NCI-H748 treated with DMSO at 0.1 percent for 48 hours (cell line): ENCODE measurements at places on chromosomes 6 and 20.

DNA sequence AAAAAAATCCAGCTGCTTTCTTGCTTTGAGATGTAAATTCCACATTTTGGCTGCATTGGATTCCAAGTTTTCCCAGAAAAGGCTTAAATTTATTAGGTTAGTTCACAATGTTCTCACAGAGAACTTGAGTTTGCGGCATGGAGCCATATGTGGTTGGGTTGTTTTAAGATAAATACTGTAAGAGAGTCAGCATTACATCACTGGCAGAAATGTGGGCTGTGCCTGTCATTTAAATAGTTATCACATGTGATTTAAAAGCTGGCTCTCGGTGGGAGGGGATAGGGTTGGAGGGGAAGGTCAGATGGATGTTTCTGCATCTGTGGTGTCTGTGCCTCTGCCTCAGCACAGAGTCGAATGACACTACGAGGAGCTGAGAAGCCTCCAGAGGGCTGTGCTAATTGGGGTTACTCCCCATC is 73.8 kb upstream of the SCP2D1 start:
- DNase-seq, result no peak

GRCh38 chr6:34865107-34865506 is 22.7 kb downstream of the TAF11 start:
- no peak for DNase-seq

GRCh38 chr6:1908784-1909183 is 299.1 kb downstream of the FOXC1 start:
- DNase-seq, result no peak

- DNase-seq, result no peak
These were observed 145.3 kb upstream of the ECI2 start for GRCh38 chr6:4280707-4281106.

GRCh38 chr6:51490101-51490500 is 597.3 kb downstream of the PKHD1 start:
- no peak for DNase-seq

DNA sequence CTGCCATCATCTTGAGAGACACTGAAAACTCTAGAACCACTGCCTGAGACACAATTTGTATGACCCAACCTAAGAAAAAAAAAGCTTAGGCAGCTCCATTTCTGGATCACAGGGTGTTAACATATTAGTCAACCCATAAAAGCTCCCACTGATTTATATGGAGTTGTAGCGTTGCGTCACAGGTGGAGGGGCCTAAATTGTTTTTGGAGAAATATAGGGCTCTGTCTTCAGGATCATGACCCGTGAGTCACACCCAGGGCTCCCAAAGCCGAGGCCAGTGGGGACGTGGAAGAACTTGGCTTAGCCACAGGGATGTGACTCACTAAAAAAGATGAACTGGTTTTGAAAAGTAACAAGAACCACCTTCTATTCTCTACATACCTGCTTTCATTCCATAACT is 116.5 kb upstream of the BMP2 start:
- DNase-seq, result no peak

- DNase-seq, result no peak
These were observed 262.0 kb downstream of the PAX1 start for GRCh38 chr20:21967481-21967880.

DNA sequence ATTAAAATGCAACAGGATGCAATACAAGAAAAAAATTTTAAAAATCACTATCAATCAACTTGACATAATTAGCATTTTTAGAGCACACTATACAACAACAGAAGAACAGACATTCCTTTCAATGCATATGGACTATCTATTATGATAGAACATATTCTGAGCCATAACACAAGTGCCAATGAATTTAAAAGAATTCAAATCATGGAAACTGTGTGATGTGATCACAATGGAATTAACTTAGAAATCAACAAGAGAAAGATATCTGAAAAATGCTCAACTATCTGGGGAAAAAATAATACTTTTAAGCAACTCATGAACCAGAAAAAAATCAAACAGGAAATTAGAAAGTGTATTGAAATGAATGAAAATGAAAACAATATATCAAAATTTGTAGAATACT is 106.3 kb downstream of the ADTRP start:
- DNase-seq, result no peak

GRCh38 chr20:49999329-49999728 is 16.5 kb downstream of the SNAI1 start:
- no peak for DNase-seq

GRCh38 chr6:15017261-15017660 is 228.6 kb upstream of the JARID2 start:
- DNase-seq, result no peak

GRCh38 chr20:38059832-38060231 is 26.3 kb downstream of the RPRD1B start:
- no peak for DNase-seq

GRCh38 chr6:135994857-135995544 is 143.5 kb downstream of the PDE7B start:
- DNase-seq, result no peak

GRCh38 chr6:111478749-111479148 is 4.3 kb downstream of the REV3L start:
- peak; percentile 73 for DNase-seq

DNA sequence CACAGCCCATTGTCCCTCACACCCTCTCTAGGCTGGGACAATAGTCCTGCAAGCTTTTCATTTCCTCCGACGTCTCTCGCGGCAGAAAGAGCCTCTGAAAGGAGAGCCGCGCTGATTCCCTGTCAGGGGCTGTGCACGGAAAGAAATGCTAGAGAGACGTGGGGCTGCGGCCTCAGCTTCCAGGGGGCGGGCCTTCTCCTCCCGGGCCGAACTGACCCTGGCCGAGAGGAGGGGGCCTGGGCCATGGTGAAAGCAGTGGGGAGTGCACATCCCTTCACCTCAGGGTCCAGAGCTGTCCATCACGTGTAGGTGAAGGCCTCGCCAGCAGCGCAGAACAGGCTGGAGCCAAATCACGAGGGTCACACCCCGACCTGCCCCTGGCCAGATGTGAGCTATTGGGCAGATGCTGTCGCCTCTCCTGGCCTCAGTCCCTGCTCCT is 220.4 kb downstream of the TAF4 start:
- no peak for DNase-seq

DNA sequence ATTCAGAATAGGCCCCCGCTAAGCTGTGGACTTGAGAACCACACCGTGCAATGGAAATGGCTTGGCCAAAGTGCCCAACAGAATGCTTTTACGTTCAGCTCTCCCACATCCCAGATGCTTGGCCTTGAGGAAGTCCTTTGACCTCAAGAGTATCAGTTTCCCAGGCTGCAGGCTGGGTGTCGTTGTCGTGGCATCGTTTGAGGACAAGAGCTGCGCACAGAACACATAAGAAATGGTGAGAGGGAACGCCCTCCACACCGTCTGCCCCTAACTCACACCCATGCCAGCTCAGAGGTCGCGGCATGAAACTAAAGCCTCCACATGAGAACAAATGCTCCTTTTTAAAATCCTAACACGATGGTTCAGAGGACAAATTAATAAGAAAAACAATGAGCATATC is 37.0 kb downstream of the NFATC2 start:
- no peak for DNase-seq

GRCh38 chr20:13355411-13355810 is 134.3 kb downstream of the ISM1 start:
- DNase-seq, result no peak

DNA sequence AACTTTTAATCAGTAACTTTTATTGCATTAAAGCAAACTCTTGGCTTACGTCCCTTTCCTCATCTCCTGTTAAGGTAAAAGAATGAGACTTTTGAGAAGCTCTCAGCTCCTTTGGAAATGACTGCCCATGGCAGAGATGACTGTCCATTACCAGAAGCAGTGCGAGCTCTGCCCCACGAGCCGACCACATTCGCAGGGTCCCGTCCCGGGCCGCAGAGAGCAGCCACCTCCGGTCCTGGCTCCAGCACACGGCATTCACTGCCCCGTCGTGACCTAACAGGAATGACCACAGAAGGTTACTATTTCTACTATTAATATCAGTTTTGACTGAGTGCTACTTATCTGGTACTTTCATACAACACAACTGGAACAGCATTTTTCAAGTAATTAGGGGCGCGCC is 63.4 kb downstream of the WDR27 start:
- DNase-seq, result no peak

GRCh38 chr20:22496817-22497216 is 87.6 kb downstream of the FOXA2 start:
- no peak for DNase-seq

- no peak for DNase-seq
These were observed 708.6 kb upstream of the MARCKS start for GRCh38 chr6:113148566-113148965.

DNA sequence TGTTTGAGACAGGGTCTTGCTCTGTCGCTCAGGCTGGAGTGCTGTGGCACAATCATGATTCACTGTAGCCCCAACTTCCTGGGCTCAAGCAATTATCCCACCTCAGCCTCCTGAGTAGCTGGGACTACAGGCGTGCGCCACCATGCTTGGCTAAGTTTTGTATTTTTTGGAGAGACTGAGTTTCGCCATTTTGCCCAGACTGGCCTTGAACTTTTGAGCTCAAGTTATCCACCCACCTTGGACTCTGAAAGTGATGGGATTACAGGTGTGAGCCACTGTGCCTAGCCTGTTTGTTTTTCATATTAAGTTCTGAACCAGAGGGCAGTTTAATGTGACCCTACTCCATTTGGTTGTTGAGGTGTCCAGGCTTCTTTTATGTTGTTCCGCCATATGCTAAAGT is 194.8 kb downstream of the PLCB1 start:
- no peak for DNase-seq

- peak; percentile 81 for DNase-seq
These were observed 2.3 kb downstream of the NKAIN2 start for GRCh38 chr6:123805921-123806320.

GRCh38 chr6:146056506-146056905 is 27.6 kb downstream of the GRM1 start:
- DNase-seq, result no peak

DNA sequence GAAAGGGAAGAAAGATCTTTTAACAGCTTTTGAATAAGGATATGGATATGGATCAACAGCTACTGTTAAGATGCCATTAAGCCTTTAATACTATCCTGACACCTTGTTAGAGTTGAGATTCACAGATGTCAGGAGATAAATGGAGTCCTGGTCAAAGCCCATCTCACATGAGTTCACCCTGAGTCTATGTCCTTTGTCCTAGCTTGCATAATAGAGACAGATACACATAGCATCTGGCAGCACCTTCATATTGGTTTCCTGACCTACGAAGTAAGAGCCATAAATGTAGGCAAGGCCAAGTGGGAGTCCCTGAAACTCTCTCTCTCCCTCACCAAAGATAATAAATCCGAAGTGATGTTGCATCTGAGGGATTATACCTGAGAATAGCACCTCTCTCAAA is 79.1 kb upstream of the F13A1 start:
- no peak for DNase-seq

DNA sequence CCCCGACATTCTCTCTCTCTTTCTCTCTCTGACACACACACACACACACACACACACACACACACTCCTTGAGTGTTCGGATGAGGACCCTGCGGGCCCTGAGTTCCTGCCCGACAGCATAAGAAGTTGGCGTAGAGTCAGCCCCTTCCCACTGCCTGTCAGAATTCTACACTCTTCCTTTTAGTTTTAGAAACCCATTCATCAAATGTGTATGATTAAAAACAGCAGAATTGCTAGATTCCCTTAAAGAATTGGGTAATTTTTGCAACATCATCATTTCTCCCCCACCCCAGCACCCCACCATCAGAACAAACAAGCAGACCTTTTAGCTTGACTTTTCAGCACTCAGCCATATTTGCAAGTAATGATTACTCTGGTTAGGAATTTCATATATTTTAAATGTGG is 322.8 kb downstream of the FARS2 start:
- no peak for DNase-seq

- no peak for DNase-seq
These were observed 29.6 kb downstream of the PSMB1 start for GRCh38 chr6:170523256-170524171.

DNA sequence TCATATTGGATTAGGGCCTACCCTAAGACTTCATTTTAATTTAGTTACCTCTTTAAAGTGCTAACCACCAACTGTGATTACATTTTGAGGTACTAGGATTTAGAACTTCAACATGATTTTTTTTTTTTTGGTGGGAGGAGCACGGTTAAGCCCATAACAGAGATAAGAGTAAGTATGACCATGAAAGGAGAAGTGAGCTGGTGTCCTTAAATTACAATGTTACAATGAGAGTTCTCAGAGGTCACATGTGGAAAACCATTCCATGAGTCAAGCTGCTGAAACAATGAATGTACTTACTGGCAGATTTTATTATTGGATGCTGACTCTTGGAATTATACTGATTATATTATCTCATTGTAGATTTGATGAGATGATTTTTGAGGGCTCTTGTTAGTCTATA is 779.3 kb upstream of the CITED2 start:
- DNase-seq, result no peak

- no peak for DNase-seq
These were observed 29.5 kb upstream of the LRRC1 start for GRCh38 chr6:53765270-53765669.

- DNase-seq, result peak; percentile 91
These were observed 154.8 kb upstream of the KCNQ5 start for GRCh38 chr6:72466971-72467566.

- no peak for DNase-seq
These were observed 4.7 kb downstream of the MMP9 start for GRCh38 chr20:46013322-46013828.

DNA sequence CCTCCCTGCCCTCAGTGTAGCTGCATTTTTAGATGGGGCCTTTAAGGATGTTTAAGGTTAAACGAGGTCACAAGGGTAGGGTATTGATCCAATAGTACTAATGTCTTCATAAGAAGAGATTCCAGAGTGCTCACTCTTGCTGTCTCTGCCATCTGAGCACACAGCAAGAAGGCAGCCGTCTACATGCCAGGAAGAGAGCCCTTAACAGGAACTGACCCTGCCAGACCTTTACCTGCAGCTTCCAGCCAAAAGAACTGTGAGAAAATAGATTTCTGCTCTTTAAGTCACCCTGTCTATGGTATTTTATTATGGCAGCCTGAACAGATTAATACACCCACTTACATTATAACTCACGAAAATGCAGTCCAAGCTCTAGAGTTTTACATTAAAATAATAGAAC is 685.3 kb upstream of the MARCKS start:
- no peak for DNase-seq

DNA sequence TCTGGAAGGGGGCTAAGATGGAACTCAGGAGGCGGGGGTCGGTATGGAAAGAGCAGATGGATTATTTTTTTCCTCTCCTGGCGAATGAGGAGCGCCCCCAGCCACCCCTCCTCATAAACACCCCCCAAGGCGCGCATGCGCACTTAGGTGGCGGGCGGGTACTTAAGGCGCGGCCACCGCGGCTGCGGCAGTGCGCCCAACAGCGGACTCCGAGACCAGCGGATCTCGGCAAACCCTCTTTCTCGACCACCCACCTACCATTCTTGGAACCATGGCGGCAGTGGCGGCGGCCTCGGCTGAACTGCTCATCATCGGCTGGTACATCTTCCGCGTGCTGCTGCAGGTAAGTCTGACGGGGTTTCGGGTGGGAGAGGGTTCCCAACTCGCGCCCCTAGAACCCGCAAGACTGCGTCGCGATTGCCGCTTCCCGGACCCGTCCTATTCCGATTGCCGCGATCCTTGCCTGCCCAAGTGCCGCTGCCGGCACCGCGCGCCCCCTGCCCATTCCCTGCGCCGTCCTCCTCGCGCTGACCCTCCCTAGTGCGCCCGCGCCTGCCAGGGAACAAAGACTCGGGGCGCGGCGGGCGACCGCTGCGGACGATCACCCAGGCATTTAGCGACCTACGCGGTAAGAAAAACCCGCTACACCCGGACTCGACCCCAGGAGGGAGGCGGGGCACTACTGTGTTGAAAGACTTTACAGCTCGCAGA is at the start of gene NNAT:
NNAT (plus strand) TSS at position 190 of the 711 bp plus-strand sequence; CDS start at position 272, 82 bp downstream.
- no peak for DNase-seq
